SK-N-SH (cell line): ENCODE measurements at places on chromosomes 3 and 15.
A peak's percentile ranks its signal among the peaks of the same experiment; 100 is the strongest.

GRCh38 chr15:46703020-46703861, 1014.1 kb upstream of the SEMA6D start:
- DNase-seq, result no peak

DNA sequence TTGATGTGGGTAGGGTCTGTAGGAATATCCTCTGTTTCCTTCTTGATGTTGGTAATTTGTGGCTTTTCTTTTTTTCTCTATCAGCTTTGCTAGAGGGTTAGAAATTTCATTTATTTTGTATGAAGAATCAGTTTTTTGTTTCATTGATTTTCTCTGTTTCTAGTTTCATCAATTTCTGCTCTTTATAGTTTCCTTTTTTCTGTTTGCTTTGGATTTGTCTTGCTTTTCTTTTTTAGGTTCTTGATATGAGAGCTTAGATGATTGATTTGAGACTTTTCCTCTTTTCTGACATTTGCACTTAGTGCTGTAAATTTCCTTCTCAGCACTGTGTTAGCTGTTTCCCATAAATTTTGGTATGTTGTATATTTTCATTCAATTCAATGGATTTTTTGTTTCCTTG, 61.3 kb downstream of the LSM3 start:
- DNase-seq, result no peak

DNA sequence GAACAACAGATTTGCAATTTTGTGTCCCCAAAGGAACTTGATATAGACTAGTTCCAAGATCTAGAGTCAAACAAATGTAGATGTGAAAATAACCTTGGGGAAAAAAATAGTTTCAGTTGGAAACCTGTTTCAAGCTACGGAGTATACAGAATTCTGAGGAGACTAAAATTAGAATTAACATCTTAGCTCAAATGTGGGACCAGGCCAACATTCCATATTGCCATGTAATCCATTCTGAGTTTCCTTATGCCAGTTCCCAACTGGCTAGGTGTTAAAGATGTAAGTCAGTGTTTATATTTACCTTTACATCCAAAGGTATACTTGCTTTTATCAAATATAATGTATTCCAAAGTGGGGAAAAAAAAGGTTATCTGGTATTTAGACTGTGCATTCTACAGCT, 76.3 kb downstream of the UBE3A start:
- no peak for DNase-seq

- DNase-seq, result peak; percentile 74
Measured at GRCh38 chr3:127546970-127547733, 43.4 kb downstream of the TPRA1 start.

DNA sequence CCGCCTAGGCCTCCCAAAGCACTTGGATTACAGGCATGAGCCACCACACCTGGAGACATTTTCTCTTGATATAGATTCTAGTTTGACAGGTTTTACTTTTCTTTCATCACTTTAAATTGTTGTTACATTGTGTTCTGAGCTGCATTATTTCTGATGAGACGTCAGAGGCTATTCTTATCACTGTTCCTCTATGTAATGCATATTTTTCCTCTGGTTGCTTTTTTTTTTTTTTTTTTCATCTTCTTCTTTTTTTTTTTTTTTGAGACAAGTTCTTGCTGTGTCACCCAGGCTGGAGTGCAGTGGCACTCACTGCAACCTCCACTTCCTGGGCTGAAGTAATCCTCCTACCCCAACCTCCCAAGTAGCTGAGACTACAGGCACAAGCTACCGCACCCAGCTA, 41.2 kb downstream of the TRA2B start:
- no peak for DNase-seq

DNA sequence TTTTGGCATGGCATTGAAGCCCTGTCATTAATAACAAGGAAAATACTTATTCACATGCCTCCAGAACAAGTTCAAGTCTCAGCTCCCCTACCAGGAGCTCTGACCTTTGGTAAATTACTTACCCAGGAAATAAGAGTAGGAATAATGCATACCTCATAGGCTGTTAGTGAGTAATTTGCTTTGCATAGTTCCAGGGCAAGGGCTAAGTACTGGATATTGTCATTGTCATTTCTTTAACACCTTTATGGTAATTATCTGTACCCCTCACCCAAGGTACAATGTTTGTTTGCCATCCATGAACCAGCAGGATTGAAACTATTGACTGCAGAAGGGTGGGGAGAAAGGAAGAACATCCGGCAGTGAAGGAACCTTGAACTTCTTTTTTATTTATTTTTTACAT, 148.5 kb downstream of the SOX2 start:
- DNase-seq, result no peak

DNA sequence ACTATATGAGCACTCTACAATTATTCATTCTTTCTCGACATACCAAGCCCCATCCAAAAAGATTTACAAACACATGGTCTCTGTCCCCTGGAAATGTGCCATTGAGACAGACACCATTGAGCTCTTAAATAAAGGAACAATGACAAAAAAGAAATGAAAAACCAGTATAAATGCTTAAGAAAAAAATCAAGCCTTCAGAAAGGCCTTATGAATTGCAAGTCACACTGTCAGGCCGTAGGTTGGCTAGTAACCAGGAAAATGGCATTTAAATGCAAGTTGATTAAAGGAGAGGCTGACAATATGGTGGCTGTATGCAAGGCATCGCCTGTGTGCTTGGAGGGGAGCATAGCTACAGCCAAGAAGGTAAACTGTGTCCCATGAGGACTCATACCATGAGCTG, 49.7 kb downstream of the SRGAP3 start:
- no peak for DNase-seq

GRCh38 chr3:31831591-31831990, 149.5 kb downstream of the OSBPL10 start:
- peak; percentile 23 for DNase-seq

DNA sequence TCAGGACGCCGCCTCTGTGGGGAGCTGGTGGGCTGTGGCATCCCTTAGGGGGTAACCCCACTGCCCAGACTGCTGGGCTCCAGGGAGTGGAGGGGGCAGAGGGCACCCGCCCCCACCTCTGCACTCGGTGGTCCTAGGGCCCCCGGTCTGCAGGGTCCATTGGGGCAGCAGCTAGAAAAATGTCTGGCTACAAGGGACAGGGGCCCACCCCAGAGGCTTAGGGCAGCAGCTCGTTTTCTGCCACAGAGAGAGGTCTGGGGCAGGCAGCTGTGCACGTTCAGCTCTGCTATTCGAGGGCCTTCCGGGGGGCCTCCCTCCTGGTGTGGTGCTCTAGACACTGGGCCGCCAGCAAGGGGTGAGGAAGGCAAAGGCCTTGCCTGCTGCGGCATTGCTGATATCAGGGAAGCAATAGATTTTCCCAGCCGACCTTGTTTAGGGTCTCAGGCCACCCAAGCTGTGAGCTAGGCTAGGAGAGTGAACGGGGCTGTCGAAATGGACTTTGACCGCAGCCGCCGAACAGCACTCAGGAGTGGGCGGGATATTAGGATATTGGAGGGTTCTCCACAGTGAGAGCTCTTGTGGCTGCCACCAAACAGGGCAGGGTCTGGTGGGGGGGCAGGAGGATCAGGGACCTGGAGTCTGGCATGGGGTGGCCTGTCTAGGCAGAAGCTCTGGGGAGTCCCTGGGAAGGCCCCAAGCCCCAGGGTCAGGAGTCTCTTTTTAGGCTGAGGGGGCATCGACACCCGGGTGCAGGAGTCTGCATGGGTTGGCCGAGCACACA, 61.4 kb upstream of the KLF13 start:
- no peak for DNase-seq

DNA sequence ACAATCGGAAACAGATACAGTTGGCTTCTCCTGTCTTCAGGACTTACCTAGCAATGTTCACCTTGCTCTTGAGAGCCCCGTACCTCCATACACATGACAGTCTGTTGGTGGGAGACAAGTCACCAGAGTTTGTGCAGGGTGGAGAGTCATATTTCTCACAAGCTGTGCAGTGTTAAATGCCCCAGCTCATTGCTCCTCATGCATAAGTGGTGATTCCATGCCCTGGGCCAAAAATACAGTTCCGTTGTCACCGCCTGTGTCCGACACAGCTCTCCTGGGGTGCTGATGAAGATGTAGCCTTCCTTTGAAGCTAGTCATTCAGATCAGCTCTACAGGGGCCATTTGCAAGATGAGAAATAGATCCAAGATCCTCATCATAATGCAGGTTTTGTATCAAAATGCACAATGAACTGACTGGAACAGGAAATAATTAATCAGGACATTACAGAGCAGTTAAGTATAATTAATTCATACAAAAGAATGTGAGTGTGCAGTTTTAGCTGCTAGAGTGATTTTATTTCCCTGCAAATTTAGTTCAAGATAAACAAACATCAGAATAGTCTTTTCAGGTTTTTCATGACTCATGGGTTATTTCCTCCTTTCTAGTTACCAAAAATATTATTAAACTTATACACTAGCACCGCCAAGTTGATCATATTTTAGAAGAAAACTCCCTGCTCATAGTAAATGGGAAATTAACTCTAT, 66.5 kb downstream of the CD47 start:
- DNase-seq, result no peak

DNA sequence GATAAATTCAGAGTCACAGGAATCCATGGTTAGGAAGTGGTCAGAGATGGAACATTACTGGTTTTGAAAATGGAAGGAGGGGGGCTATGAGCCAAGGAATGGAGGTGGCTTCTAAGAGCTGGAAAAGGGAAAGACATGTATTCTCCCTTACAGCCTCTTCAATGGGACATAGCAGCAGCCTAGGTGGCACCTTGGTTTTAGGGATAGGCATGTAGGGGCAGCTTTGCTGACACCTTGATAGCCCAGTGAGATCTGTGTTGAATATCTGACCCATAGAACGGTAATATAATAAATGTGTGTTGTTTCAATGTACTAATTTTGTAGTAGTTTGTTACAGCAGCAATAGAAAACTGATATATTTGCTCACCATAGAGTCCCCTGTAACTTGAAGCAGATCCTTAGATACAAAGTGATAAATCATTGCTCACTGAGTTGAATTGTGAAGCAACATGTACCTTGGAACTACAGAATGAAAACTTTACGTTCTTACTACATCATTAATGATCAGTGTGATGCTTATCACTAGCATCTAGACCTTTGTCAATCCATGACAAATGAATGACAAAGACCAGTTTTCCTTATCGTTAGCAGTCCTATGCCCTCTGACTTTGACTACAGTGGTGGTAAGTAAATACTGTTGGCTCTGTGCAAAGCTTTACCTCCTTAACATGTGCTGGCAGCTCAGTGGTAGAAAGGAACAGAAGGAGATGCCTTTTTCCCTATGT, 53.8 kb downstream of the TMEM45A start:
- DNase-seq, result no peak

GRCh38 chr3:82033186-82033585, 271.7 kb upstream of the GBE1 start:
- no peak for DNase-seq

- DNase-seq, result no peak
Measured at GRCh38 chr3:172213200-172213599, 173.8 kb downstream of the FNDC3B start.

GRCh38 chr15:63133786-63134185, 12.1 kb downstream of the LACTB start:
- DNase-seq, result no peak

DNA sequence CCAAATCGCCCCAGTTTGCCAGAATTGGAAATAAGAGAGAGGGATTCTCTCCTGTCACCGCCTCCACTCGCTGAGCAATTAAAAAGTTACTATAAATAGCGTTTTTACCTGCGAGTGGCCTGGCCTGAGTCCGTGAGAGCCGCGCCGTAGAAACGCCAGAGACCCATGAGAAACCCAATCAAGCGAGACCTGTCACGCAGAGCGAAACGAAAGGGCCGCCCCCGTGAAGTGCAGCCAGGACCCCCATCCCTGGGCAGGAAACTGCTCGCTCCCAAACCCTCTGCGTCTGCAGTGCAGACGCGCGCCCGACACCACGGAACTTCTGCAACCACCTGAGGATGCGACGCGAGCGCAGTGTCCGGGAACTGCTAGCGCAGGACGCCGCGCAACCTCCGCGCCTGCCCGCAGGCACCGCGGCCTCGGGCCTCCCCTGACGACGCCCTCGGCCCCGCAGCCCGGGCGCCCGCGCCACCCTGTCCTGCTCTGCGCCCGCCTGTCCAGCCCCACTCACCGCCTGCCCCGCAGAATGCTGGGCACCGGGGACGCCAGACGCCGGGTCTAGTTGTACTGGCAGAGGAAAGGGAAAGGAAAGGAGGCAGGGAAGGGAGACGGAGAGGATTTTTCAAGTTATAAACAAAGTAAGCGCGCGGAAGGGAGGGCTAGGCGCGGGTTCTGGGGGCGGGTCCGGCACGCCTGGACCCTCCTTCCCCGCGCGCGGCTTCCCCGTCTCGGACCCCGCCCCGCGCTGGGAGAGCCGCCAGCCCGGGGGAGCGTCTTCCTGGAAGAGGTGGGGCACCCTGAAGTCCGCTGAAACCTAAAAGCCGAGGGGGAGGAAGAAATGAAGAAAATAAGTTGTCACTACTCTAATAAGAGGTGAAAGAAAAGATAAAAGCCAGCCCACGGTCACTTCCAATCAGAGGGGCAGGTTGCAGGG, at the start of gene PLSCR4:
Gene PLSCR4, minus strand, starts transcription at position 657 of the 934 bp plus-strand sequence. CDS start 29,034 bp downstream, outside the sequence.
- DNase-seq, result peak; percentile 19

GRCh38 chr3:10285272-10286132, 7.2 kb downstream of the GHRL start:
- no peak for DNase-seq

DNA sequence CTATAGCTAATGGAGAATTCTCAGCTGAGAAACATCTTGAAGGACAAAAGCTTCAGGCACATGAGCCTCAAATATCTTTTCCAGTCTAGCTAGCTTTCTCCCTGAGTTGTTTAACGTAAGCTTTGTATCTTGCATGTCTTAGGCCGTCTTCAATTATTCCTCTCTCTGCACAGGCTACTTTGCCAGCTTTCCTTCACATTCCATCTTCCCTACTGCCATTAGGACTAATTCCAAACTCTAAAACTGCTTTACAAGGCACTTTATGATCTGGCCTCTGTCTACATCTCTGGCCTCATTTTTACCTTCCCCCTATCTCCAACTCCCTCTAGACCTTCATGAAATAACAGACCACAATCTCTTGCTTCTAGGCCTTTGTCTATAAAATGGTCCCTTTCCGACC, 171.4 kb downstream of the GREM1 start:
- no peak for DNase-seq

DNA sequence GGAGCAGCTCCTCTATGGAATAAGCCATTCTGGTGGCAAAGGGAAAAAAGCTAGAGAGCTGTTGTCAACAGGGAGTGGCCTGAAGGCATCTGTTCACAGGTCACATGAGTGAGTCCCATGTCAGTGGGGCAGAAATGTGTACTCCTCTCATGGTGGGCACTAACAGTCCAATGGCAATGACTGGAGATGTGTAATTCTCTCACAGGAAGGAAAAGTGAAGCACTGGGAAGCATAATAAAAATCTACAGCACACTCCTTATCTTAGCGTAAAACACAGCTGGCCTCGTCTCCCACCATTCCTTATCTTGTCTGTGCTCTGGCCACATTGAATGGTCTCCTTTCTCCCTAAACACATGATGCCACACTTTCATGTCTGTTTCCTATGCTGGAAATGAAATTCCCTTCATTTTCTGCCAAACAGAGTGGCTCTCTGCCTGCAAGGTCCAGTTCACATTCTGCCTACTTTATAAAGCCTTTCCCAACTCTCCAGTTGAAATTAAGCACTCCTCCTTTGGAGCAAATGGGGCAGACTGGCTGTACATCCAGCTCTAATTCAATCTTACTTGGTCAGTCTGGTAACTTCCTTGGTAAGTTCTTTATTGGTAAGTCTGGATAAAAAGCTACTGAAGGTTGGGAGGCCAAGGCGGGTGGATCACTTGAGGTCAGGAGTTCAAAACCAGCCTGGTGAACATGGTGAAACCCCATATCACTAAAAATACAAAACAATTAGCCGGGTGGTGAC, 139.8 kb downstream of the RPL22L1 start:
- peak; percentile 46 for DNase-seq

- DNase-seq, result peak; percentile 15
Measured at GRCh38 chr3:55000546-55000945, 72.7 kb upstream of the LRTM1 start.
